H4 (cell line): ENCODE measurements at places on chromosomes 1 and 21.
A peak's percentile ranks its signal among the peaks of the same experiment; 100 is the strongest.

DNA sequence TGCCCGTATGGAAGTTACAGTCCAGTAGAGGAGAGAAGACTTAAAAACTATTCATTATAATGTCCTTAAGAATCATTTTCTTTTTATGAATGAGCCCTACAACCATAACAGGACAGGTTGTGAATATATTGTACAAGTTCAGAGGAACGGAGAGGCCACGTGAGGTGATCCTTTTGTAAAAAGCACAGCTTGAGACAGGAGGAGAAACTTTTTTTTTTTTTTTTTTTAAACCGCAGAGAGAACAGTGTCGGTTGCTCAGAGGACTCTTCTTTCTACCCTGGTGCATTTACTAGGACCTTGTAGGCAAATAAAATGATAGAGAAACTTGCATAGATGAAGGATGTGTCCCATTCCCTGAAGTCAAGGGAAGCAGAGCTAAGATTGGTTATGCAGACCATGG, 32.1 kb downstream of the DYRK1A start:
- DNase-seq: no peak

GRCh38 chr21:15300131-15300530, 235.3 kb upstream of the NRIP1 start:
- DNase-seq: no peak

DNA sequence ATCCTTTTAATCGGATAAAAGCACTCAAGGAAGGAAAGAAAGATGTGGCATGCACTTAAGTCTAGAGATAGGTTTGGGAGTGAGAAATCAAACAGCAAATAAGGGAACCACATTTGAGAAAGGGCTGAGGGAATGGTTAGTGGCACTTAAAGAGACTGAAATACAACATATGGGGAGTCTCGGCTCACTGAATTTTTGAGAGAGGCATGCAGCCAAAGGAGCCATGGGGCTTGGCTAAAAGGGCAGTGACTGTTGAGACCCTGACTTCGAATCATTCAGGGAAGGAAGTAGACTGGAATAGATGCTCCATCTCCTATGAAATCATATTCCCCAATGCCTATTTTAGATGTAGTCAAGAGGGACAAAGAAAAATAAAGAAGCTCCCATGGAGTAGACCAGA, 58.3 kb upstream of the HAO2 start:
- DNase-seq: no peak

GRCh38 chr1:217389895-217390294, 241.0 kb downstream of the GPATCH2 start:
- DNase-seq: no peak

DNA sequence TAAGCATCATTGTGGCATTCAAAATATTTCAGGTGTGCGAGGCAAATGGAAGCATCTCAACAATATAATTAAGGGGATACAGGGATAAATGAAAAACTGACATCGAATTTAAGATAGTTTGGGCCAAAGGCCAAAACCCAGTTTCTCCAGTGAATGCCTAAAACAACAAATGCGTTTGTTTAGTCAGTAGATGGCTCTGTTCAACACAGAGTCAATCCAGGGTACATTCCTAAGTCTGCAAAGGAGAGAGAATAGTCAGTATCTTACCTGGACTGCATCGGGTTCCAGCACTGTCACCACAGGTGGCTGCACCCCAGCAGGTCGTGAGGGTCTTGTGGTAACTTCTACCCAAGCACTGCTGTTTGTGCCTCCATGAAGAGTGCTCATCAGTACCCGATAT, 321.1 kb downstream of the KCTD3 start:
- peak; percentile 10 for DNase-seq

DNA sequence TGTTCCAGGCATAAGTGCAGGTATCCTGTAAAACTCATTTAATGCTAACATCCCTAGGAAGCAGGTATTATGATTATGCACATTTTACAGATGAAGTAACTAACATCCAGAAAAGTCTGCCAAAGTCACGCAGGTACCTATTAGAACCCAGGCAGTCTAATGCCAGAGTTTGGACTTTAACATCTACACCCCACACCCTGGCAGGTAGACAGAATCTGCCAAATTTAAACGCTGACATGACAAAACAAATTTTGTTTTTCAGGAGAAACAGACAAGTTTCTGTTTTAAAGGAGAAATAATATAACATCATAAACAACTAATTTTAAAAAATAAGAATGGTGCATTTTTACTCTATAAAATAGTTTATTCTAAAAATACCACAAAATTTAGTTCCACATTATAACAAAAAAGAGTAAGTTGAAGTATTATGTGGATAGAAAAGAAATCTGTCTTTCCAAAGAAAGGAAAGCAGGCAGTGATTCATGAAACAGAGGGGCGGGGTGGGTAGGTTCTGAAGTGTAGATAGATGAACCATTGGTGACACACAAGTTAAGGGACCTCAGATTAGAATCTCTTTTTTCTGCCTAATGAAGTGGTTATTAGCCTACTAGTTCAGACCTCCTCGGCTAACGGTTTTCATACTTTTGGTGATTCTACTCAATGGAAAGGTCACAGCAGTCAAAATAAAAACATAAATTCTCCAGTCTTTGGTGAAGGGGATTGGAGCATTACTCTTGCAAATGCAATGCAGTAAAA, 1.7 kb downstream of the ASPM start:
- DNase-seq: no peak

DNA sequence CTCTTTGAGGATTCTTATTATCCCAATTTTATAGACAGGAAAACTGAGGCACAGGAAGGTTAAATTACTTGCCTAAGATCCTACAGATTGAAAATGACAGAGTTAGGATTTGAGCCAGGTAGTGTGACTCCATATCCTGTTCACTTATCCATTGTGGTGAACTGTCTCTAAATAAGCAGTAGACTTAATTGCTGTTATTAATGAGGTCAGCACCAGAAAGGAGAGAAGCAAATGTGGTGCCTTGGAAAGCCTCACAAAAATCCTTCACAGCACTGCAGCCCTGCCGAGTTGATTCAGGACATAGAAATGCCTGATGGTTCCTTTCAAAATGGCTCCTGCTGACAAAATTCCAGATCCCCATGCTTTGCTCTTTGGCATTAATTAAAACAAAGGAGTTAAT, 193.3 kb upstream of the BEND5 start:
- DNase-seq: no peak

- no peak for DNase-seq
Measured at GRCh38 chr1:207059881-207060280, 6.8 kb downstream of the PFKFB2 start.

GRCh38 chr1:5447503-5447960, 544.7 kb downstream of the NPHP4 start:
- DNase-seq: no peak

DNA sequence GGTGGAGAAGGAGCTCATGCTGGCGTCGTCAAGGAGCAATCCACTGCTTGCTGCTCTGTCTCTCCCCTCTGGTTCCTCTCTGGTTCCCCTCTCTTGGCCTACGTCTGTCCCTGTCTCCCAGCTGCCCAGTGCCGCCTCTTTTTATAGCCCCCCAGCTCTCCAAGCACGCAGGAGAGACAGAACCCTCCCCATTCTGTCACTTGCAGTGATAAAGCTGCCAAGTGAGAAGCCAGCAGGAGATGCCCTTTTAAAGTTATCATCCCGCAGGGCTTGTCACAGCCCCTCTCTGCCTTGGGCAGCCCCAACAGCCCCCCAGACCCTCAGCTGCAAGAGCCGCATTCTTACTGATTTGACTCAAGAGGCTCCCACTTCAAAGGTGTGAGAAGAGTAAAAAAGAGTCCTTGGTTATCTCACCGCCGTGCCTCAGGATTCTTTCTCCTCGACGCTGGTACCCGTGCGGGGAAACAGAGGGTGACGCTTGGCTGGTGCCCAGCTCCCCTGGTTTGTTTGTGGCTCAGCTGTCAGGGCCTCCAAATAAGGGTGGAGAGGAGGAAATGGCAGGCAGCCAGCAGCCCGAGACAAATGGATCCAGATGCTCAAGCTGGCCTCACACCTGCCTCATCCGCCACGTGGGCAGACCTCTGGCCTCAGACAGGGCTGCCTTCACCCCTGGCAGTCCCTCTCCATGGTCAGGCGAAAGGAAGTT, at the start of gene NPPA:
Gene NPPA, minus strand, starts transcription at position 117 of the 706 bp plus-strand sequence. Its CDS starts 99 bp downstream, at position 18.
- DNase-seq: no peak

DNA sequence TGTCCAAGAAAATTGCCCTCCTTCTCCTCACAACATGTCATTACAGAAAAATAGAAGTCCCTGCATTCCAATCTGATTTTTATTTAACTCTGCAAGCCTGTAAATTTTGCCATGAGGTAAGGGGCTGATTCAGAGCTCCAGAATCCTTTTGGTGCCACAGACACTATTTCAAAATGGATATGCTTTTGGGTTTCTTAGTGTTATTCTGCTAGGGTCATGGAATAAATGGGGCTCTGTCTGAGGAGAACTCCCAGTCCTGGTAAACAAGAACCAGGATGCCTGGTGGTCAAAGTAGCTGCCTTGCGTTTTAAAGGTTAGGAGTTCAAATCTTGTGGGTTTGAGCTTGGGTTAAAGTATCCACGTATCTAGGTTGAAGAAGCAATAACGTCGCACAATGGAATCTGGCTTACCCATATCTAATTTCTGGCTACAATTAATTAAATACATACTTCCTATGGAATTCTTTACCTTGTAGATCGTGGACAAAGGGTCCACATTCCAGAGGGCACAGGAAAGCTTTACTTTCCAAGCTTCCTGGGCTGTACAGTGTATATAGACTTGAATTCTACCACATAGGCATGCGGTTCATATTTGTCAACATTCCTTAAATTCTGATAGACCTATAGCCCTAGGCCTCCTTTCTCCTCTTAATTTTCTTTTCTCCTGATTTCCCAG, 98.0 kb upstream of the CDC42BPA start:
- no peak for DNase-seq

- DNase-seq: no peak
Measured at GRCh38 chr1:175273376-175274031, 80.9 kb upstream of the KIAA0040 start.

GRCh38 chr1:41282679-41283317, 40.7 kb upstream of the SCMH1 start:
- DNase-seq: peak; percentile 33

GRCh38 chr1:208280681-208281450, 36.7 kb upstream of the PLXNA2 start:
- no peak for DNase-seq

GRCh38 chr1:156705321-156705917, at the start of gene CRABP2:
CRABP2 (minus strand) TSS chr1:156705583; CDS start chr1:156705446, 137 bp downstream.
- no peak for DNase-seq

DNA sequence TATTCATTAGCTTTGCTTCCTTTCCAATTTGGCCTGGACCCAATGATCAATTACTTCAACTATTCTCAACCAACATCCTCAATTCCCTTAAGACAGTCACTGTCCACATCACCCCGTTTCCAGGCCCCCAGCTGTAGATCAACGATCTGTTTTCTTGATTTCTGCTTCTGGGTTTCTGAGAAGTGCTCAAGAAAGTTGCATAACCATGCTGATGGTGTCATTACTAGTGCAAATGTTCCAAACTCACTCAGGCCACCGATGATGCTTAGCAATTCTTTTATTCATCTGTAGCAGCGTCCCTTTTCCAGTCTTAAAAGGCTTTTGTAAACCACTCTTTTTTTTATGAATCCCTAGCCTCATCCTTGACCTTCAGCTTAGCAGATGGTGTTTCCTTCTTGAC, 155.8 kb upstream of the PTGFR start:
- no peak for DNase-seq

GRCh38 chr21:18007121-18007520, 188.0 kb upstream of the C21orf91 start:
- no peak for DNase-seq

DNA sequence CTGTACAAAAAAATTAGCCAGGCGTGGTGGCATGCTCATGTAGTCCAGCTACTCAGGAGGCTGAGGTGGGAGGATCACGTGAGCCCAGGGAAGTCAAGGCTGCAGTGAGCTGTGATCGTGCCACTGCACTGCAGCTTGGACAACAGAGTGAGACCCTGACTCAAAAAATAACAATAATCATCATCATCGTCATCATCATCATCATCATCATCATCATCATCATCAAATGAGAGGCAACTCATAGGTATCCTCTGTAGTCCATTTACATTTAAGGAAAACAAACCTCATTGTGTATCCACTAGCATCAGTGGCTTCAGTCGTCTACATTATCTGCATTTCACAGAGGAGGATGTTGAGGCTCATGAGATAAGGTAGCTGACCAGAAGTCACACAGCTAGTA, 68.8 kb upstream of the SELENON start:
- DNase-seq: no peak

DNA sequence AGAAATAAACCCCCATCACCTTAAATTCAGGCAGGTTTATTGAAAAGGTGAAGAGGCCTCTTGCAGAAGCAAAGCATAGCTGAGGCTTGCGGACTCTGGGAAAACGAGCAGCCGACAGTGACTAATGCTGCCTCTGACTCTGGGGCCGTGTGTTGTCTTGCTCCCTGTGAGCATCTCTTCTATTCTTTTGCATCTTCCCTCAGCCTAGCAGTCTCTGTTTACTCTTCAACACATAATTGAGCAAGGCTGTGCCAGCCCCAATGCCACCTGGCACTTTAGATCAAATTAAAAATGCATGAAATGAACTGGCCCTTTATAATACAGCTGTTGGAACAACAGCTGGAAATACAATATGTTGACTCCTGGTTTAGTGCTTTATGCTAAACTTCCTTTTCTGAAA, 18.4 kb upstream of the REG4 start:
- no peak for DNase-seq

DNA sequence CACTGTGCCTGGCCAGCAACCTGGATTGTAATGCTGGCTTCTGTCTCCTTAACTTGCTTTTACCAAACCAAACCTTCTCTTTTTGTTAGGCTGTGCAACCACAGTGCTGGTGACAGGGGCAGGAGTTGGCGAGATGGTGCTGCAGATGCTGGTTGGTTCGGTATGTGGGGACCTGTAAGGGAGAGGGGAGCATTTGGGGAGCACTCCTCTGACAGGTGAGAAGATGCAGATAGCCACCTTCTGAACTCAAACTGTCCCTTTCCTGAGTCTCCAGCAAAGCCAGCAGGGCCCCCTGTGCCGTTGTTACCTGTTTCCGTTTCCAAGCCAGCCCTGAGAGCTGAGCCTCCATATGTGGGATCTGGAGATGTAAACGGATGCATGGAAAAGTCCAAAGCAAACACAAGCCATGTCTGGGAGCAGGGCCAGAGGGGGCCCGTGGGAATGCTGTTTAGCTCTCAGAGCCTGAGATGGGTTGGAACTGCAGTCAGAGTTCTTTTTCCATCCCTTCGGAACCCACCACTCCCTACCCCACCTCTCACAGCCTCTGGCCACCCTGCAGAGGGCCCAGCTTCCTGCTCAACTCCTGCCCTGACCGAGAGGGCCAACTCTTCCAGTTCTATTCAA, 34.0 kb downstream of the ELK4 start:
- DNase-seq: no peak

- DNase-seq: no peak
Measured at GRCh38 chr1:52554267-52554640, 1.4 kb upstream of the TUT4 start.

- DNase-seq: peak; percentile 81
Measured at GRCh38 chr1:145985502-145986439, 10.6 kb downstream of the TXNIP start.

- no peak for DNase-seq
Measured at GRCh38 chr1:117826119-117826518, 103.3 kb downstream of the GDAP2 start.

GRCh38 chr1:192521734-192522133, 53.8 kb upstream of the RGS1 start:
- DNase-seq: no peak
